Right lung (tissue), 10 donors: ENCODE measurements at places on chromosomes 7 and 10. TPM values are rescaled to one million over a fixed set of nuclear protein-coding genes. Genes with fewer than 3 reads are reported as not detected.

DNA sequence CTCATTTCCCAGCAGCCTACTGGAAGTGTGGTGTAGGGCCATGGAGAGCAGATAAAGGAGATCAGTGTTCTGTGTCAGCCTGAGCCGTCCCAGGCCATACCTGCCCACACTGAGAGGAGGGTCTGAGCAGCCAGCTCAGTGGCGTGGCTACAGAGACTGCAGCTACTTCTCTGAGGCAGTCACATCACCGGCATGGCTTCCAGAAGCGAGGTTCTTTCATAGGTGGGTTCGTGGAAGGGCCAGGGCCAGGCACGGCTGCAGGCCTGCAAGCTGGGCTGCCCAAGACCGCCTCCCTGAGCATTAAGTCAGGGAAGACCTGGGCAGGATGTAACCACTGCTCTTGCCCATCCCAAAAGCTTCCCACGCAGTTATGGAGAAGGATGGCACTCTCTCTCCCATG is 34.9 kb downstream of the LDB3 start:
- no peak for DNase-seq

GRCh38 chr10:89165923-89166322 is 41.2 kb downstream of the CH25H start:
- DNase-seq, result no peak

GRCh38 chr10:132978542-132978941 is 36.2 kb upstream of the CFAP46 start:
- DNase-seq, result no peak

DNA sequence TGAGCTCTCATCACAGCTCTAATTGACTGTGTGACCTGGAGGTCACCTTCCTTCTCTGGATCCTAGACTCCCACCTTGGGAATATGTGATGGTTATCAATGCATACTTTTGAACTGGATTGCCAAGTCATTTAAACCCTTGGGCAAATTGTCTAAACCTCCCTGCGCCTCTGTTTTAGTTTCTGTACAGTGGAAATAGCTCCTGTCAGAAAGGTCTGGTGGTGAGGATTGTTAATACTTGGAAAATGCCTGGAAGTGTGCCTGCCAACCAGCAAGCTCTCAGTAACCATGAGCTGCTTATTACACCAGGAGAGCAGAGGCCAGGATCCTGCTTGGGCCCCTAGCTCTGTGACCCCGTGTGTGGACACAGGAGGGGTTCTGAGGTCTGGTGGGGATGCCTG is 108.7 kb upstream of the PPIF start:
- DNase-seq, result no peak

DNA sequence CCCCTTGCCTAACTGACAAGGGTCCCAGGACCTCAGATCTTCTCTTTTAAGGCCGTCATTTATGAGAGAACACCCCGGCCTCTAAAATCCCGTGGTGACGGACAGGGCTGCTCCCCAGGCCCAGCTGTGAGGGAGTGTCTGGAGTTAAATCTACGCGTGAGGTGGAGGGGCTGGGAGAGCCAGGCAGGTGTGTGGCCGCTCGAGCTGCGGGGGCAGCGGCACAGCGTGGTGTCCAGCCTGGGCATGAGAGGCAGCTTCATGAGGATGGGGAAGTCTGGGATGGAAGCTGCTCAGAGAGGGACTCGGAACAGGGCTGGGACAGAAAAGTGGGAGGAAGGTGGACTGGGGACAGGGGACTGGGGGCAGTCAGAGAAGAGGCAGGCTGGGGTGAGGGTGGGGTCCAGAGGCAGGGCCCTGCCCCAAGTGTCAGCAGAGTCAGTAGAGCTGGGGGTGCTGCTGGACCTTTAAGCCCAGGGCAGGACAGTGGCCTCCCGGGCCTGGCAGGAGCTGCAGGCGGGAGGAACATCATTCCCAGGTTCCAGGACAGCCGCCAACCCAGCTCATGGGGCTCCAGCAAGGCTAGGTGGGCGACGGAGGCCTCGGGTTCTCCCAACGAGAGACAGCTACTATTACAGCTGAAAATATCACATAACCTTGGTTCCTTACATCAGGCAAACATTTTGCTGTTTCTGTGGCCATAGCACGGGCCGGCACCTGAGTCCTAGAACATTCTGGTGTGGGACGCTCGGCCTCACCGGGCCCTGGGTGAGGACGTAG is 55.2 kb downstream of the JAKMIP3 start:
- DNase-seq, result no peak

GRCh38 chr7:4760952-4761351 is 14.5 kb upstream of the AP5Z1 start:
- DNase-seq, result no peak

DNA sequence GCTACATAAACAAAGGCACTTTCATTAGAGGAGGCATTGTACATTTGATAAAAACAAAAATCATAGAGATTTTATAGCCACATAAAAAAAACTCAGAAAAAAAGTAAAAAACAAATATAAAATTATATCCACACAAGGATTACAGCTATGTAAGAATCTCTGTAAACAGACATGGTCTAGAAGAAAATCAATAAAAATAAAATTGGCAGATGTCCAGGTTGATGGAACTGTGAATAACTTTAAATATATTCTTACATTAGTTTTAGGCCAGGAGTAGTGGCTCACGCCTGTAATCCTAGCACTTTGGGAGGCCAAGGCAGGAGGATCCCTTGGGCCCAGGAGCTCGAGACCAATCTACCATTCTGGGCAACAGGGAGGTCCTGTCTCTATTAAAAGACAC is 19.2 kb downstream of the SLC35B4 start:
- no peak for DNase-seq

DNA sequence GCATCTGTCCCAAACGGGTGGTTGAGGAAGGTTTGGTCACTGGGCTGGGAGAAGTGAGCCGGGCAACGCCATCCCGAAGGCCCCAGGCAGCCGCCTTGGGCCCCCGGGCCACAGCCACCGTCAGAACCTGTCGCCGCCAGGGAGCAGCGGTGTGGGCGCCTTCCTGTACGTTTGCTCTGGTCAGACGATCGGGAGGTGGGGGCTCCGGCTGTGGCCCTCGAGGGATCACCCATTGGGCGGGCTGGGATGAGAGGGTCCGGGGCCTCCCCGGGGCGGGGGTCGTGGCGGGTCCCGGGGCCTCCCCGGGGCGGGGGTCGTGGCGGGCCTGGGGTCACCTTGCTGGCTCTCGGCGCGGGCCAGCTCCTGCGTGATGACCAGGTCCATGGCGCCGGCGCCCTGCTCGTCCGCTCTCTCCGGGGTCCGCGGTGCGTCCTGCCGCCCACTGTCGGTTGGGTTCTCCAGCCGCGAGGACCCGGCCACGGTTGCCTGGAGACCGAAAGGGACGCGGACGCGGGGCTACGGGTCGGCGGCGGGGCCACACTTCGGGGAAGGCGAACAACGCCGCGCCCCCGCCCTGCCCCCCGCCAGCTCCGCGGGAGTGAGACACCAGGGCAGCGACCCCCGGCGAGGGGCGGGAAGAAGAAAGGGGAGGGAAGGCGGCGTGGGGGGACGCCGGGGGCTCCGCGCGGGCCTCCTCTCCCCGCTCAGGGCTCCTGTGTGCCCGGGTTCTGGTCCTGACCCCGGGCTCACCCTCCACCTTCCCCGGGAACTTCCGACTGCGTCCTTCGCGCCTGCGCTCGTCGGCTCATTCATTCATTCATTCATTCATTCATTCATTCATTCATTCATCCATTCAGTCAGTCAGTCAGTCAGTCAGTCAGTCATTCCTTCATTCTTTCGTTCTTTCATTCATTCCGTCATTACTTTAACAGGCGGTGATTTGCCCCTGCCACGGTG is at the start of gene CFAP46:
Gene CFAP46 (minus strand): TSS at position 470 of the 957 bp plus-strand sequence. CDS start 86 bp downstream, at position 384.
- DNase-seq, result peak; percentile 52

DNA sequence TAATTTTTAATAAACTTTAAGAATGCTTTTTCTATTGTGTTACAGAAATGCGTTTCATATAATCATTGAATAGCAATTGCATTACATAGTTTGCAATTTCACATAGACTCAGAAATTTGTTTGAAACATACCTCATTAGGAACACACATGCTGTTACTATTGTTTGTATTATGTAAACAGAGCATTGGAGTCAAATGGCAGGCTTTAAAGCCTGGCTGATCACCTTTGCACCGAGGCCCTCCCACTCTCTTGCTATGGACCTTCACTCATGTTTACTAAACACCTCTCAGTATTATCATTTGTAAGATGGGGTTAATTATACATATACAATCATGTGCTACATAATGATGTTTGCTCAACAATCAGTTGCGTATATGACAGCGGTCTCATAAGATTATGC is 203.6 kb upstream of the NPSR1 start:
- DNase-seq, result no peak

GRCh38 chr10:49277973-49278372 is 21.0 kb upstream of the C10orf71 start:
- no peak for DNase-seq

GRCh38 chr7:81690251-81690650 is 79.6 kb downstream of the HGF start:
- DNase-seq, result no peak

DNA sequence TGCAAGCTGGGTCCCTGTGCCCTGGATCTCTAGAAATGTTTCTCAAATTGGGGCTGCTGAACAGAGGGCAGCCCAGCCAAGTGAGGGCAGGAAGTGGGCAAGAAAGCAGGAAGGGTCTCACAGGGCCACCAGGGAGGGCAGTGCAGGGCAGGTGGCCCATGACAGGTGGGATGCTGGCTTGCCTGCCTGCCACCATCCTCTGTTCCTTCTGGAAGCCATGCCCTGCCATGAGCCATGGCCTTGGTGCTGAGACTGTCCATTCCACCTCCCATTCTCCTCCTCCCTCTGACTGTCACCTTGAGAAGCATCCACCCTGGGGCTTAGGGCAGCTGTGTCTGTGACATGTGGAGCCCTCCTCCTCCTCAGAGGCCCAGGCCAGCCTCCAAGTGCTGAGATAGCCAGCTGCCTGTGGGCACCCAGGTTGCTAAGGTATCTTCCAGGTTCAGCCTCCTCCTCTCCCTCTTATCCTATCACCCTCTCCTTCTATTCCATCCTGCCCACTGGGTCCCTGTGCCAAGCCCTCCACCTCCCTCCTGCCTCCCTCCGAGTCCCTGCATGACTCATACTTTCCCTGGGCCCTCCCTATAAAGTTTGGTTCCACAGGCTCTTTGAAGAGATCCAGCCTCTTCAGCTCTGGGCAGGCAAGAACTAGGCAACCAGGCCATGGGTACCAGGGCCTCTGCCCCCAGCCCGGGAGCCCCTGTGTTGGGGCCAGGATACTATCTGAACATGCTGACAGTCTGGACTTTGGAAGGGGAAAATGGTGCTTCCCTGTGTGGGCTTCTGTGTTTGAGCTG is 1.3 kb downstream of the VSIR start:
- no peak for DNase-seq

DNA sequence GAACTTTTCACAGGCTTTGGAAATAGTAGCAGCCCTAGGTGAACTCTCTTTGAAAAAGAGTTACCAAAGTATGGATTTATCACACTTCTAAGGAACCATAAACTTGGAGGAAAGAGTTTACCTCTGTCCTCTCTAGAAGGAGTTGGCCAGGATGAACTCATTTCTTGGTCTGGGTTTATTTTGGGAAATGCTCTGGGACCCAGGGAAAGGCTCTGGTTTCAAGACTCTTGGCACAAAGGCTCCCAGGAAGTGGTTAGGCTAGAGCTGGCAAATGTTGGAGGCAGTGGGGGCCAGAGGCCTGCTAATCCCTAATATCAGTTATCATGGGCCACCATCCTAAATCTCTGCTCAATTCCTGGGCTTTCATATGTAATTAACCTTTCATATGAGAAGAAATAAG is 36.3 kb upstream of the CDK6 start:
- DNase-seq, result no peak

- DNase-seq, result no peak
Observed at GRCh38 chr10:19488592-19489280, 327.5 kb upstream of the PLXDC2 start.

GRCh38 chr10:124677749-124678556 is 66.2 kb downstream of the FAM53B start:
- DNase-seq, result no peak

DNA sequence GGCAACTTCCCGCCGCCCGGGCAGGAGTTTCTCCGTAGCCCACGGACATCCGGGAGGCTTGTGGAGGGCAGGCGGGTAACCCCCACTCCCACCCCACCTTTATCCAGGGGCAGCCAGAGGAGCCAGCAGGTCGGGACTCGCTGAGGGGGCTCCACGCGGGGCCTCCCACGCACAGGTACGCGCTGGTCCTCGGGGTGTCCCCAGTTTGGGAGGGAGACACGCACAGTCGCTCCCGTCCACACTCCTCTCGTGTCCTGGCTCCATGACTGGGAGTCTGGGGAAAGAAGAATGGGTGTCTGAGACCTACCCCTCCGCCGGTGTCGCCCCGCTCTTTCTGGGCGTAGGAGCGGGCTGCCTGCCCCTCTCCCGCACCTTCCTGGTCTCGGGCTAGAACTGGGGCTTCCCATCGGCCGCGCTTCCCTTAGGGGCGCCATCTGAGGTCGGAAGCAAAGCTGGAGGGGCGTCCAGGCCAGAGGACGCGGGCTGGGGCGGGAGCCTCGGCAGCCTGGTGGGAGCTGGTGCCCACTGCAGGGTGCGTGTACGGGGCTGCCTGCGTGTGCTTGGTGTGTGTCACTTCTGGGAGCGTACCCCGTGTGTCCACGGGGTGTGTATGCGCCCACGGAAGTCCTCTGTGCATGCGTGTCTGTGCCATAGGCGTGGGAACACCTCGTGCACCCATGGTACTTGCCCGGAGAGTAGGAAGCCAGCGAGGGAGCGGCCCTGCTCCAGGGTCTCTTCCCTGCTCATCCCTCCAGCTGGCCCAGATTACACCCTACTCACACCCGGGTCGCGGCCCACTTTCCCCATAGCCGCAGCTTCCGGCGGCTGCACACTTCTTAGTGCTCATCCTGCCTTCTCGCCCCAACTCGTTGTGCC is 73.0 kb upstream of the LEP start:
- DNase-seq, result no peak

DNA sequence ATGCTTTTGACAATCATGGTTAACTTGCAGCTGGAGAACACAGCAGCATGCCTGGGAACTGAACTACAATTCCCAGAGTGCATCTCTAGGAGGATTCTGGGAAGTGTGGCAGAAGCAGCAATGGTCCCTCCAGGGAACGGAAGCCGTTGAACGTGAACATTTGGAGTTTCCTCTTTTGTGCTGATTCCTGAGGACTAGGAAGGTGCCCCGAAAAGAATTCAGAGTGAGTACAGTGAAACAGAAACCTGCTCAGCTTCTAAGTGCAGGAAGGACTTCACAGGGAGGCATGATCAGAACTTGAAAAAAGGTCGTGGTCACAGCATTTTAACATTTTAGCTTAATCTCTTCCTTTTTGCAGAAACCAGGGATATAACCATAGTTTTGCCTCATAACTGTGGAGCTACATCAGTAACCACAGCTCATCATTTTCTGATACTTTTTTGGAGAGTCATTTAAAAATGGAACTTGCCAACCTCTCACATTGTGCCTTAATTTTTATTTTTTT is at the start of gene NUDT13:
Gene NUDT13 (plus strand): TSS at position 111 of the 505 bp plus-strand sequence. CDS start 3,911 bp downstream, outside the sequence.
- peak; percentile 67 for DNase-seq

GRCh38 chr7:115924411-115924810 is 106.2 kb downstream of the TFEC start:
- no peak for DNase-seq

SPDYE16 gene
- 4.1 TPM for polyA plus RNA-seq

SBDS gene
- polyA plus RNA-seq, result 87.4 TPM

OPN1SW gene
- 1.3 TPM for polyA plus RNA-seq

HMX2 gene
- polyA plus RNA-seq, result not detected

NEUROD6 gene
- polyA plus RNA-seq, result 0.22 TPM

PSD gene
- 17.1 TPM for polyA plus RNA-seq

NEUROG3 gene
- not detected for polyA plus RNA-seq

PLXDC2 gene
- 56.9 TPM for polyA plus RNA-seq

ATRNL1 gene
- polyA plus RNA-seq, result 5.9 TPM

ZNF239 gene
- polyA plus RNA-seq, result 8.5 TPM

AKR1D1 gene
- polyA plus RNA-seq, result 0.16 TPM

C10orf105 gene
- 0.51 TPM for polyA plus RNA-seq

IDI2 gene
- 0.14 TPM for polyA plus RNA-seq
